ENCODE measurements at places on chromosomes 1 and 21.

- no peak for DNase-seq
Measured at GRCh38 chr1:181134543-181135436, 46.3 kb downstream of the IER5 start.

DNA sequence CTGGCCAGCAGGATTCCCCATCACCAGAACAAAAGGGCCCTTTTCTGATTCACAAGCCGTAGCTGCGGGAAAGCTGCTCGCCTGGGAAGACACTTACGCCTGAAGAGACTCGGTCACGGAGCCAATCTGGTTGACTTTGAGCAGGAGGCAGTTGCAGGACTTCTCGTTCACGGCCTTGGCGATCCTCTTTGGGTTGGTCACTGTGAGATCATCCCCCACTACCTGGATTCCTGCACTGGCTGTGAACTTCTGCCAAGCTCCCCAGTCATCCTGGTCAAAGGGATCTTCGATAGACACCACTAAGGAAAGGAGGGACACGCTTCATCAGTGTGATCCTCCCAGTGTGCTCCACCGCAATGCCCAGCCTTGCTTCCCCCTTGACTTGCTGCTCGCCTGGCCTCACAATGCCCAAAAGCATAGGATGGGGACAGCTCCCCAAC is 14.7 kb downstream of the ENO1 start:
- no peak for DNase-seq

DNA sequence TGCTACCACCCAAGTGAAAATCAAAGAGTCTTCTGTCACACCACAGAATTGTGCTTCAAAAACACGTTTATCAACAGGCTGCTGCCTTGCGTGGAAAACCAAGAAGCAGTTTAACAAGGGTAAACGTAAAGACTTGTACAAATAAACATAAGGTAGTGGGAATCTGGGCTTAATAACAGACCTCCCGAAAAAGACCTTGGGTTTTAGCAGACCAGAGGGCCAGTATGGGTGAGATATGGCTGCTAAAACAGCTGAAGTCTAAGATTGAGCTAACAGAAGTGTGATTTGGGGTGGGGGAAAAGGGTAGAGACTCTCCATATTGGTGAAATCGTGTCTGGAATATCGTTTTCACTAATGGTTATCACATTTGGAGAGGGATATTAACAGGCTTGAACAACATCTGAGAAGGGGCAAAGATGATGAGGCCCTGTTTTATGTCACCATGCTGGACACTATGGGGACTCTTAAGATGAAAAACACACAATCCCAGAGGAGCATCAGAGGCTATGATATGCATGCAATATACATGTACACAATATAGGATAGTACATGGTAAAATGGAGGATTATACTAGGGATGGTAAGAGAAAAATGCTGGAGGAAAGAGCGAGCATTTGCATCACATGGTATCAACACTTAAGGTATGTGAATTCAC is 1.4 kb downstream of the MOV10 start:
- no peak for DNase-seq

- DNase-seq = no peak
Measured at GRCh38 chr21:45945066-45945867, 36.3 kb upstream of the COL6A1 start.

DNA sequence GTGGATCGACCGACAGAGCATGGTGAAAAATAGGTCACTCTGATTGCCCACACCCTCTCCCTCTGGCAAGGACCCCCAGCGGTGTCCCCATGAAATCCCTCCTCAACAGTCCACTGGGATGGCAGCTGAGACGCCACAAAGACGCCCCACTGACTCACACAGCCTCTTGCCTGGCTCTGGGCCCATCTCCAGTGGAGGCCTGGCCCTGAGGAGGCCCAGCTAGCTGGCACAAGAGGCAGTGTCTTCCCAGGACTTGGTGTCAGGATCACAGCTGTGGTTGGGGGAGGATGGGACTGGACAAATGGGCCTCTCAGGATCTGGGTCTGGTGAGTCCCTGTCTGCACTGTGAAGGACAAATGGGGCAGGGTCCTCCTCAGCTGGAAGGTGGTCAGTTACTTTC is 4.6 kb downstream of the ALX3 start:
- DNase-seq = no peak

DNA sequence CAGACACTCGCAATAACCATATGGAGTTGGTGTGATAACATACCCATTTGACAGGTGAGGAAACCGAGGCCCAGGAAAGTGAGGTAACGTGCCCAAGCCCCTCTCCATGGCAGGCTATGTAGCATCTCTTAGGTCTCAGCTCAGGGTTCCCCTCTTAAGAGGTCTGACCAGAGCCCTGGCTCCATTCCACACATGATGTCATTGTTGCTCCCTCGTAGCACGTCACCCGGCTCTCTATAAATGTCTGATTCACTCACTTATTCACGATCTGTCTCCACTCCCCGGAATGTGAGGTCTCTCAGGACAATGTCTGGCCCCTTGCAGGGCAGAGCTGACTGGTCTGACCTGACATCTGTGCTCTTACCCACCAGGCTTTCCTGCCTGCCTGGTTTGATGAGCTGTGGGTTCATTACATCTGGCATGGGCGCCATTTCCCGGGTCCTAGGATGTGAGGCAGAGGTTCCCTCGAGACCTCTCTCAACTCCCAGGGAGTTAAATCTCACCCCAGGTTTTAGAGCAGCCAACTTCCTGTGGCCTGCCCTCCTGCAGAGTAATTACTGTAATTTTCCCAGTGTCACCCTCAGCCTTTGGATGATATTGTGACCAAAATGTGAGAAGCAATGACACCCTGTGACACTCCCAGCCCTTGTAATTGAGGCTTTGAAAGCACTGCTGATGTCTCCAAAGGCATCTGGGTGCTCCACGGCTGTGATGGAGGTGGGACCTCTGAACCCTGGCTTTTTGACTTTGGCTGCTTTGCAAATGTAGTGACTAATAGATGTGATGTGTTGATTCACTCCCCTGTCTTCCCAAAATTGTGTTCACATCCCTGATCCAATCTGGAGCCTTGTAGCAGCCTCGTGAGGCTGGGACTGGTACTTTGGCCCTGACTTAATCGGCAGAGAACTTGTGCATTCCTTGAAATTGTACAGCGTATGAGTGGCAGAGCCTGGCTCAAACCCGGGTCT is 10.6 kb downstream of the ACTL8 start:
- no peak for DNase-seq

DNA sequence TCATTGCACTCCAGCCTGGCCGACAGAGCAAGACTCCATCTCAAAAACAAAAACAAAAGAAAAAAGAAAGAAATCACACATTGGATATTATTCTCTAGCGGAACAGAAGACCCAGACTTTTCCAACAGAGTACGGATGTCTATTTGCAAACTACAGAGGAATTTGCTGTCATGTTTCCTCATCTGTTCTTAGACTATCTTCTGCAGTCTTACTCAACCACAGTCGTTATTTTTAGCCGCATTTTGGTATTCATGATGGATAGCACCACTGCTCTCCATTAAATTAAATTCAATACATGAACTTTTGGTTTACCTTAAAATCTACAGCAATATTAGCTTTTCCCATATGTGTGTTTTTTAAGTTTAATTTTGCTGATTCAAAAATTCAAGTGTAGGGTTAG is 14.2 kb upstream of the HEATR1 start:
- DNase-seq = no peak

GRCh38 chr1:96522927-96523326 is 198.7 kb upstream of the PTBP2 start:
- DNase-seq = no peak

- DNase-seq = no peak
Measured at GRCh38 chr1:169588785-169589485, 2.7 kb upstream of the F5 start.

GRCh38 chr21:34971656-34972055 is 77.4 kb downstream of the RUNX1 start:
- no peak for DNase-seq

DNA sequence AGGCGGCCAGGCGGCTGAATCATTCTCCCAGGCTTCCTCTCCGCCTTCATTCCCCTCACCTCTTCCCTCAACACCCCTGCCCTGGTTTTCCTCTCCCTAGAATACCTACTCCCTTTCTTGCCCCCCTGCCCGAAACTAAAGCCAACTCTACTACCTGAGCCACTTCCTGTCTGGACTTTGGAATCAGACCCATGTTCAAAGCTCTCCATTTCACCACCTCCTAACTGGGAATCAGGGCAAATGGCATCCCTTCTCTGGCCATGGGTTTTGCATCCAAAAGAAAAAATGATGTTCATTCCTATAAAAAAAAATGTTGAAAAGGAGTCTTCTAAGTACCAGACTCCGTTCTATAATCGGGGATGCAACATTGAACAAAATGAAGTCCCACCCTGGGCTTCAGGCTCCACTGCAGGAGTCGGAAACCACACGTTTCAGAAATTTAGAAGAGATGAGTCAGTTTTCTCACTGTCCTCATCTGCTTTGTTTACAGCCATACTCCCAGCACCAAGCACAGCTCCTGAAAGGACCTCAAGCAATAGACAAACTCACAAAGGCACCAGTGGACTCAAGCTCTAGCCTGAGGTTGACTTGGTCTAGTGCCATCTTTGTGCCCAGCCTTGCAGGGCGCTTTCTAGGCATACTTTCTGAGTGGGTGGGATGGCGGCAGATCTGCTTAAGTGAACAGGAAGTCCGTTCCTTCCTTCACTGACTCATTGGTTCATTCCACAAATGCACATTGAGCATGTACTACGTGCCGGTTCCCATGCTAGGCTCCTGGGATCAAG is 176.2 kb downstream of the IGSF21 start:
- DNase-seq = no peak

- DNase-seq = no peak
Measured at GRCh38 chr1:20237646-20238045, 51.3 kb upstream of the PLA2G2C start.

DNA sequence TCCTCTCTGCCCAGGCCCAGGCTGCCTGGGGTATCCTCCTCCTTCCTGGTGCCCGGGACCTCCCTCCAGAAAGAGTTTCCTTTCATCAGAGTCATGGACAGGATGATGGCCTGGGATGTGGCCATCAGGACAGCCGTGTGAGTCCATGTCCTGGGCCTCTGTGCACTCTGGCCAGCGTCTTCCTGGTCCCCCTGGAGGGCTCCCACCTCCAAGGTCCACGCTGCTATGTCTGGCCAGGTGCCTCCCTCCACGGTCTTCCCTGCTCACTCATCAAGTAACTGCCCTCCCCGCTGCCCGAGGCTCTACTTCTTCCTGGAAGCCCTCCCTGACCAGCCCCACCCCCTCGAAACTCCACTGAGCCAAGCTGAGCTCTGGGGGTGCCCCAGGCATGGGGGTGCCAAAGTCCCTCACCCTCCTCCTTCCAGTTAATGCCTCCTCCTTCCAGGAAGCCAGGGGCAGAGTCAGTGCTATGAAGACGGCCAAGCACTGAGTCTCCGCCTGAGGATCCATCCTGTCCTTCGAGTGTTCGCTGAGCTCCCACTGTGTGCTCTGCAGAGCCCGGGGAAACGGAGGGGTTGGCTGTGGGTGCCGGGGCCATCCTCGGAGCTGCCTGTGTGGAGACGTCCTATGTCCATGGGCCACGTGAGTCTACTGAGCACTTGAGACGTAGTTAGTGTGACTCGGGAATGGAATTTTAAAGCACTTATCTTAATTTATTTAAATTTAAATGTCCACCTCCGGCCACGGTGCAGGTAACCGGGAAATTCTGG is 28.5 kb upstream of the TTC34 start:
- no peak for DNase-seq
